Amniotic epithelial cell (primary cell): ENCODE measurements at places on chromosomes 2 and 18.

GRCh38 chr2:20576598-20577115 is 74.2 kb downstream of the HS1BP3 start:
- no peak for DNase-seq

- peak; percentile 99 for DNase-seq
Observed at GRCh38 chr2:85772019-85772745, 18.4 kb downstream of the ATOH8 start.

DNA sequence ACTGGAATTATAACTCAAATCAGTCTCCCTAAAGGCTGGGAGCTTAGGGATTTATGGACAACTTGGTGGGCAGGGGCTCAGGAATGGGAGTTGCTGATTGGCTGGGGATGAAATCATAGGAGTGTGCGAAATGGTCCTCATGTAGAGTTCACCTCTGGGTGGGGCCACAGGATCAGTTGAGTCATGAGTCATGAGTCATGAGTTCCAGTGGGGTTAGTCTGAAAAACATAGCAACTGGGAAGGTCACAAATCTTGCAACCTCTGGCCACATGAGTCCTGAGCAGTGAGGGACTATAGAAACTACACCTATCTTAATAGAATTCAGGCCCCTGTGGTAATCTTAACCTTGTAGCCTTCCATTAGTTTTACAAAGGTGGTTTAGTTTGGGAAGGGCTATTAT is 383.3 kb downstream of the RBM43 start:
- peak; percentile 67 for DNase-seq

- no peak for DNase-seq
Observed at GRCh38 chr2:141063406-141063805, 1067.4 kb downstream of the LRP1B start.

GRCh38 chr2:68368654-68369336 is 3.7 kb downstream of the PLEK start:
- DNase-seq, result peak; percentile 90

- DNase-seq, result no peak
Observed at GRCh38 chr2:175871331-175872004, 130.6 kb downstream of the LNPK start.

- DNase-seq, result no peak
Observed at GRCh38 chr18:5457462-5457957, 86.3 kb downstream of the EPB41L3 start.

DNA sequence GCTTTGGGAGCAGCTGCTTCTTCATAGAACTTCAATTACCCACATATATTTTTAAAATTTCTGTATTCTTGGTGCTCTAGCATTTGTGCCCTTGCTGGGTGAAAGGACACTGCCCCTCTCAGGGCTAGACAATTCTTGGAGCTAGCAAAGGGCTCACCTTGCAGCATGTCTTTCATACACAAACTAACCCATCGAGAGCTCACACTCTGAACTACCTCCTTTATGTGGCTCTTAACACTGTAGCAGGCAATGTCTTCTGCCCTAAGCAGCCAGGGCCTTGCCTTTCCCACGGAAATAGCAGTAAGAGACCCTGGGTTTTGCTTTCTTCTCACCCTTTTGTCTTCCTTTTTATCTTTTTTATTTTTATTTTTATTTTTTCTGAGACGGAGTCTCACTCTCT is 234.0 kb downstream of the ACTR3 start:
- DNase-seq, result no peak

GRCh38 chr2:12486205-12487118 is 230.3 kb upstream of the TRIB2 start:
- DNase-seq, result peak; percentile 85
